Stimulated activated CD8-positive, alpha-beta memory T cell treated with anti-CD3 and anti-CD28 coated beads, Interleukin-4, amount 100 ng/mL, for 4 hours (primary cell): ENCODE measurements at places on chromosomes 6 and 20.

- DNase-seq: no peak
Measured at GRCh38 chr20:51854921-51855320, 52.6 kb upstream of the SALL4 start.

- DNase-seq: no peak
Measured at GRCh38 chr20:58446264-58446959, 57.4 kb downstream of the VAPB start.

GRCh38 chr6:160265869-160266476, 7.4 kb upstream of the SLC22A2 start:
- no peak for DNase-seq

GRCh38 chr20:35270021-35270902, 7.7 kb downstream of the MMP24OS start:
- DNase-seq: no peak

DNA sequence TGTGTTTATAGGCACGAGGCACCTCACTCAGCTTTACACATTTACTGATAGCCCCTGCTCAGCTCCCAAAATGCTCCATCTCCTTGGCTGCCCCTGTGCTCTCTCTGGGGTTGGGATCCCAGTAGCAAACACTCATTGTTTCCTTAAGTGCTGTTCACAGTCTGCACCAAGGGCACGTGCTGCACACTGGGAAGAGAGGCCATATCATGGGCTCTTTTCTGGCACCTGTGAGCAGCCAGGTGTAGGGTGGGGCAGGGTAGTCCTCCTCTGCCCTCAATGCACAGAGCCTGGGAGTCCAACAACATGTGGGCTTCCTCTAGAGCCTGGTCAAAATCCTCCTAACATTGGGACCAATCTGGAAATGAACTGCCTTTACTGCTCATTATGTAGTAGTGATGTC, 67.9 kb downstream of the BANF2 start:
- DNase-seq: no peak

- no peak for DNase-seq
Measured at GRCh38 chr20:62609279-62609720, 33.0 kb upstream of the SLCO4A1 start.

GRCh38 chr6:85058806-85059205, 294.4 kb upstream of the TBX18 start:
- DNase-seq: no peak

GRCh38 chr6:93242049-93242448, 177.3 kb downstream of the EPHA7 start:
- DNase-seq: no peak

DNA sequence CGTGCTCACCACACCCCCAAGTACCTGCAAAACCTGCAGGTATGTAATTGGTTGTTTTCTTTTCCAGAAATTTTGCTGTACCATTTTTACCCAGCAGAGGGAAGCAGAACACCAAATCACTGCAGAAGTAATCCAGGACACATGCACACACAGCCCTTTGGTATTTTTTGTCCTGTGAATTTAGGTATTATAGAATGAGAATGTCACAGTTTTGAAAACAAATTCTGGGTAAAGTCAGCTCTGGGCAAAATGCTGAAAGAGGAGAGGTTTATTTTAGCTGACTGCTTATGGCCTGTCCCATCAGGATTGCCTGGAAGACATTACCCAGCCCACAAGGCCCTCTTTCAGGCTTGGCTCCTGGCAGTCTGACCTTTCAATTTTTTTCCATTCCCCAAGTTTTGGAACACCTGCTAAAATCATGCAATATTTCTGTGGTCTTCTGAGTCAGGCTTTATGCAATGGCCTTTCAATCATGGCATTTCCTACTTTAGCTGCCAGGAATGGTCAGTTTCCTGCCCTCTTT, 3.5 kb upstream of the EFHC1 start:
- no peak for DNase-seq

DNA sequence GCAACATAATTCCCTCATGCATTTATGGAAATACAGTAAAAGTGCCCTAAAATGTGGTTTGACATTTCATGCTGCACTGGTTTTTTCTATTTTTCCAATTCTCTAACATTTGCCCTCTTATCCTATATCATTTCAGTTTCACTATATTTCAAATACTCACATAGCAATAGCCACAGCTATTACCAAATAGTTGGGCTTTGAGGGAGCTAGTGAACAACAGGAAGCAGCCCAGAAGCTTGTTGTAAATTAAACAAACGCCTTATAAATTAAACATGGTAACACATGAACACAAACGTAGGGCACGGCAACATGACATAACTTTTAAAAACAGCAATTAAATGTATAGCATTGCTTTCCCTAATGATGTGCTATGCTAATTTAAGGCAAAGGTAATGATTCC, 469.0 kb downstream of the CDC5L start:
- DNase-seq: no peak

DNA sequence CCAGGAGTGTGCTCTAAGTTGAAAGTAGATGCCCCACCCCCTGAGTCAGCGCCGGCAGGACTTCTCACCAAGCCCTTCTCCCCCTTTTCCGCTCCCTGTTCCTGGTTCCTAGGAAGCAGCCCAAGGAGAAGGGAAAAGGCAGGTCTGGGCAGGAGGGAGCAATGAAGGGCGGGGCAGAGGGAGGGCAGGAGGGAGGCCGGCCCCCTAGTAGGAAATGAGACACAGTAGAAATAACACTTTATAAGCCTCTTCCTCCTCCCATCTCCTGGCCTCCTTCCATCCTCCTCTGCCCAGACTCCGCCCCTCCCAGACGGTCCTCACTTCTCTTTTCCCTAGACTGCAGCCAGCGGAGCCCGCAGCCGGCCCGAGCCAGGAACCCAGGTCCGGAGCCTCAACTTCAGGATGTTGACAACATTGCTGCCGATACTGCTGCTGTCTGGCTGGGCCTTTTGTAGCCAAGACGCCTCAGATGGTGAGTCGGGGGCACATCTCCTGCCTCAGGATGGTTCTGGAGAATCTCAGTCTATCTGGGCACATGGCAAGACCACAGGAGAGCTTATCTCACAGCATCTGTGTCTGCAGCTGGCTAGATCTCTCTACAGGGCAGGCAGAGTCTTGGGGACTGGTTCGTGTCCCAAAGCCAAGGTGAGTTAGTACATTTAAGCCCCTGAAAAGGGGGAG, at the start of gene PROCR:
TSS of gene PROCR (plus strand) at position 320 of the 681 bp plus-strand sequence. CDS start at position 403, 83 bp downstream.
- no peak for DNase-seq

GRCh38 chr20:49631061-49631716, 63.3 kb upstream of the PTGIS start:
- no peak for DNase-seq

DNA sequence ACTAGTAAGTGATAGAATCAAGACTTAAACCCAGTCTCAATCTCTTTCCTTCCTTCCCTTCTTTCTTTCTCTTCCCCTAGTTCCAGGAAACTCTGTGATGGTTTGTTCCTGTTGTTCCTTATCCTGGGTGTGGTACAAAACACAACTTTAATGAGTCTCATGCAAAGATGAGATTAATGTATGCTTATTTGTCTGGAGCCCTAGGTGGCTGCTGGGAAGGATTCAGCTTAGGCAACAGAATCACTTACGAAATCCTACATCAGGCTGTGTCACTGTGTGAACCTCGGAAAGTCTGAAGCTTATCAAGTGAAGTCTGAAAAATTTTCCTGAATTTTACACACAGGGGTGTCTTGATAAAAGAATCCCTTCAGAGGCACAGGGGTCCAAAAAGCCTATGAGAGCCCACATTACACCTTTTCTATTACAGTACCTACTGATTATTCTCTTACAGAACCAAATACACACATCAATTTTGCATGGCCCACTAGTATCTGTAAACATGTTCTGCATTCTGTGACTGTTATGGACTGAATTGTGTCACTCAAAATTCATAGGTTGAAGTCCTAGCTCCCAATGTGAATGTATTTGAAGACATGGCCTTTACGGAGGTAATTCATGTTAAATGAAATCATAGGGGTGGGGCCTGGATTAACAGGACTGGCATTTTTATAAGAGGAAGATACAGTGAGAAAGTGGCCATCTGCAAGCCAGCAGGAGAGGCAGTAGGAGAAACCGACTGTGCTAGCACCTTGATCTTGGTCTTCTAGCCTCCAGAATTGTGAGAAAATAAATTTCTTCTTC, 144.7 kb downstream of the MYB start:
- DNase-seq: no peak
